GM18507 (cell line): ENCODE measurements at places on chromosomes 6 and 20.
A peak's percentile ranks its signal among the peaks of the same experiment; 100 is the strongest.

DNA sequence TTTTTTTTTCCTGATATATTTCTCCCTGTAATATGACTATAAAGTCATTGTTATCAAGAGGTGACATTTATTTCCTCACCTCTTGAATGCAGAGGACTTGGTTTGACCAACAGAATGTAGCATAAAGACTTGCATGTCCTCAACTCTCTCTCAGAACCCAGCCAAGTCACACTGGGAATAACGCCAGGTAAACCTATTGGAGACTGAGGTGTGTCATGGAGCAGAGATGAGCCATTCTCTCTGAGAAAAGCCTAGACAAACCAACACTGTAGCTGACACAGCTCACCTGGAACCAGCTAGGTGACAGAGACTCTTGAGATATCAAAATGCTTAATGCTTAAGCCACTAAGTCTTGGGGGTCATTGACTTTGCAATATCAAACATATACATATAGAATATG, 533.6 kb downstream of the HAO1 start:
- DNase-seq: no peak

- DNase-seq: no peak
These were observed 145.8 kb downstream of the PLCB4 start for GRCh38 chr20:9214685-9215084.

GRCh38 chr20:40192529-40192928, 496.5 kb downstream of the MAFB start:
- no peak for DNase-seq

GRCh38 chr6:150535151-150535804, 64.4 kb upstream of the PLEKHG1 start:
- no peak for DNase-seq

DNA sequence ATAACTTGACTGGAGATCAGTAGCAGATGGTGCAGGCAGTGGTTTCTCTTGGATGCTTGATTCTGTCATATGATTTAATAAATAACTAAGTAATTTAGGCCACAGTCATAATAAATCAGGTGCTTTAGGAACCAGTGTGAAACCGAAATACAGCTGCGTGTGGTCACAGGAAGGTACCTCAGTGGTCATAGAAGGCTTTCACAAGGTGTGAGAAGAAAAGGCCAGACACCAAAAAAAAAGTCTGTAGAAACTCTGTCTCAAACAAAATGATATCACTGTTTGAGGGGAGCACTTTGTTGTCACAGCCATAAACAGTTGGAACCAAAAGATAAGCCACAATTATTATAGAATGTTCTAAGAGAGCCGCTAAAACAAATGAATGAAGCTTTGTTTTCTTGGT, 56.5 kb downstream of the ARMC2 start:
- DNase-seq: peak; percentile 28

DNA sequence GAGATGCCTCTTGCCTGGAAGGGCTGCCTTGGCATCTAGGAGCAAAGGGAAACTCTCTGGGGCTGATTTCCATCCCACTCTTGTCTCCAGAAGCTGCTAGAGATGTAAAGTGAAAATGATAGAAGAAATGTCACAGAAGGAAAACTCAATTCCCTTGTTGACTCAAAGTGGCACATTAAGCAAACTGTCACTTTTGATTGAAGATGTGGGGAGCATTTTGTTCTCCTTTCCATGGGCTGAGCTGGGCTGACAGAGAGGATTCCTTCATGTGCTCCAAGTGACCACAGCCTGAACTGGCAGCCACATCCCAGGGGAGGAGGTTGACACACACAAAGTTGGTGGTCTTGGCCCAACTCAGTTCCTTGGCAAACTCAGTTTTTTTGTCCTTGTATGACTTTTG, 9.8 kb downstream of the GPR31 start:
- DNase-seq: no peak

- DNase-seq: no peak
These were observed 565.3 kb downstream of the KIF16B start for GRCh38 chr20:16007962-16008361.

DNA sequence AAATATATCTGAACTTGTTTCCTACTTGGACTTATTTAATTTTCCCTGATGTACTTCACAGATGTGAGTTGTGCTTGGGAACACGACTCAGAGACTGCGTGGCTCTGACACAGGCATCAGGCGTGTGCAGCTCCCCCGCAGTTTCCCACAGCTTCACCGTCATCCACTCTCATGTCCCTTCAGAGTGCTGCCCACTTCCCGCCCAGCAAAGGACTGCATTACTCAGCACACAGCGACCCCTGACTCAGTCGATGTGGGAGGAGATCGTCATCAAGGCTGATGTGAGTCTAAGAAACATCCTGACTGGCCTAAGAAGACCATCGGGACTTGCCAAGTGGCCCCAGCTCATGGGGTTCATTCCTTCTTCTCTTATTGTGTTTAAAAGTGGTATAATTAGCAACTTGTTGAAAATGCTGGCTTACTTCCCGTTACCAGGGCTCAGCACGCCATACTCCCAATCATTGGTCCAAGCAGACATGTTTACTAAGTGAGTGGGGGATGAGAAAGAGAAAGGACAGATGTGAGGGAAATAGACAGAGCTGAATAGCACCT, 539.4 kb upstream of the JARID2 start:
- DNase-seq: no peak

- DNase-seq: no peak
These were observed 117.0 kb downstream of the HIVEP2 start for GRCh38 chr6:142827991-142828390.

DNA sequence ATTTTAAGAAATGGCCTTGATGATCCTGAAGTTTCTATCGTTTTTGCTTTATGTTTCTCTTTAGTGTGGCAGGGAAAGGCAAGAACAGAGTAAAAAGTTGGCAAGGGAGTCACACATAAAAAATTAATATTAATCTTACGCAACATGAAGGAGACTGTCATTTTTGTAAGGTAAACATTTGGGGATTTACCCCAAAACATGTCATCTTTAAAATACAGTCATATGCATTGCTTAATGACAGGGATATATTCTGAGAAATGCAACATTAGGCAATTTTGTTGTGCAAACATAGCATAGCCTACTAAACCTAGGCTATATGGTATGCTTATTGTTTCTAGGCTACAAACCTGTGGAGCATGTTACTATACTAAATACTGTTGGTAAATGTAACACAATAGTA, 5.4 kb downstream of the RBL1 start:
- no peak for DNase-seq

- no peak for DNase-seq
These were observed 13.1 kb downstream of the ZNF217 start for GRCh38 chr20:53580376-53581111.

- no peak for DNase-seq
These were observed 214.5 kb upstream of the SASH1 start for GRCh38 chr6:148128014-148128730.

DNA sequence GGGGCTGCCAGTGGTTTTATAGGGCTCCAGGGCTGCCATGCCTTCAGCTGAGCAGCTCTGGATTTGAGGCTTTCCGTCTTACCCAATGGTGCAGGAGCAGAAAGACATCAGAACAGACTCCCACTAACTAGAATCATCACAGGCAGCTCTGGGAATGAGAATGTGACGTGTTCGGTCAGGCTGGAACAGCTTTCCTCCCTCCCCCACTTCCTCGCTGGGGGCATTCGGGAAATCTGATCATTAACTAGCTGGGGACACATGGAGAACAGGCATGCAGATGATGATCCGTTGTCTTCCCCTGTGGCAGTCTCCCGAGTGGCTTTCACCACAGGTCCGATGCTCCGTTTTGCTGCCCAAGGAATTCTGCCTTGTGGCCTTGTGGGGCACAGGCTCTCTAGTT, 5.5 kb upstream of the MTG2 start:
- DNase-seq: no peak

DNA sequence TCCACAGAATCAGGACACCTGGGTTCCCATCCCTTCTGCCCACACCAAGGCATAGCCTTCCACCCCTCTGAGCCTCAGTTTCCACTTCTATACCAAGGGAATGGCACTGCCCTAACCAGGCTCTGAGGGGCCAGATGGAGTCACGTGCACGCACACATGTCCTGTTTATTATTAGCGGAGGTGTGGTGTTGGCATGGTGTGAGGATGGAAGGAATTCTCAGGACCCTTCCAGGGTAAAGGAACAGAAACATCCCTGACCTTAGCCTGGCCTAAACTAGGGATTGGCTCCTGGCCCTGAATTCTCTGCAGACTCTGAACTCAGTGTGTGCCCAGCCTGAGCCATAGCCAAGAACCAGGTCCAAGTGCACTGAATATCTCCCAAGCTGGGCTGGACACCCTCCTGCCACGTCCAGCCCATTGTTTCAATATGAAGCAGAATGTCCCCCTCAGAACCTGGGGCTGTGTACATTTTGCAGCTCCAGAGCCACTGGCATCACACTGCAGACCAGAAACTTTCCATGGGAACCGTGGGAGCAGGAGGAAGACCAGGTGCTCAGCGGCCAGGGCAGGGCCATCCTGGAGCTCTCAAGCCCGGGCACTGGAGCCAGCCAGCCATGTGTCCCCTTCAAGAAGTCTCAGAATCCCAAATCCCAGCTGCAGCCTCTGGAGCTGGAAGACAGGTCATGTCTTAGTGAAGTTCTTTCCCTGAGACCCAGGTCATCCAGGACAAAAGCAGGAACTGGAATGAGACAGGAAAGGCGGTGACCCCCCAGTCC, 208.4 kb downstream of the ANKRD60 start:
- DNase-seq: no peak

DNA sequence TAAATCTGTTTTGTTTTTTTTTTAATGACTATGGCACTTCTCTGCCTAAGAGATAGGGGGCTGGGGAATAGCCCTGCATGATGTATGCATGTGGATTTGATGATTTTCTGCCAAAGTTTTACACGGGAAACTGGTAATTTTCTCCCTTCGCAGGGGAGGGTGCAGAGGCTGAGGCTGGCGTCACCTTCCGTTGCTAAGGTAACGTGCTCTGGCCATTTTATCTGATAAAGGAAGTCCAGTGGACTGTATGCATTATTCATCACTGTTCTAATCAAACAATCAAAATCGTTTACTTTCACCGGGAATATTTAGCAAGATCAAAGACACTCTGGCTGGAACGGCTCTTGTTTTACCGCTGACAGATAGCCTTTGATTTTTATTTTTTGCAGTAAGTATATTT, 789 bp downstream of the PHACTR1 start:
- no peak for DNase-seq

GRCh38 chr6:116533233-116533957, 12.1 kb downstream of the TRAPPC3L start:
- DNase-seq: no peak

DNA sequence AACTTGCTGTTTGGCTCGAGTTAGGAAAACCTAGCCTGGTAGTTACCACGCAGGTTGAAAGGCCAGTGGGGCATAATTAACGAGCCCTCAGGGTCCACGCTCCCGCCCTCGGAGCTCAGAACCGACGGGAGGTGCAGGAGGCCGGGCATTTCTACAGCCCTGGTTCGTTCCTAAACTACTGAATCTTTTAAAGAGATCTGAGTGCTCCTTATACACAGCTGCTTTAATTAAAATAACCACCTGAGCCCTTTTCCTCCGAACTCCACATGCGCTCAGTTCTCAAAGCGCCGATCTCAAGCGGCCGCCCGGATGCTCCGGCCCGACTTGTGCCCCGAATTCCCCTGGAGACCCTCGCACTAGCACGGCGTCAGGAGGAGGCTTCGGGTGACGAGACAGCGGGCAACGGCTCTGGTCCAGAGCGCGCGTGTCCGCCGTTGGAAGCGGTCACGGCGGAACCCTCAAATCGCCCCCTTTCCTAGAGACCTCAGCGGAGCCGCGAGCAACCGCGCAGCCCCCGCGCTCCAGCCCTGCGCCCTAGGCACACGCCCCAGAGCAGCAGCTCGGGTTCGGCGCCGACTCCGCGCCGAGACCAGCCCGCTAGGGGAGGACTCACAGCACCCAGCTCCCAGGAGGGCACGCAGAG, 397 bp downstream of the WDR27 start:
- no peak for DNase-seq

DNA sequence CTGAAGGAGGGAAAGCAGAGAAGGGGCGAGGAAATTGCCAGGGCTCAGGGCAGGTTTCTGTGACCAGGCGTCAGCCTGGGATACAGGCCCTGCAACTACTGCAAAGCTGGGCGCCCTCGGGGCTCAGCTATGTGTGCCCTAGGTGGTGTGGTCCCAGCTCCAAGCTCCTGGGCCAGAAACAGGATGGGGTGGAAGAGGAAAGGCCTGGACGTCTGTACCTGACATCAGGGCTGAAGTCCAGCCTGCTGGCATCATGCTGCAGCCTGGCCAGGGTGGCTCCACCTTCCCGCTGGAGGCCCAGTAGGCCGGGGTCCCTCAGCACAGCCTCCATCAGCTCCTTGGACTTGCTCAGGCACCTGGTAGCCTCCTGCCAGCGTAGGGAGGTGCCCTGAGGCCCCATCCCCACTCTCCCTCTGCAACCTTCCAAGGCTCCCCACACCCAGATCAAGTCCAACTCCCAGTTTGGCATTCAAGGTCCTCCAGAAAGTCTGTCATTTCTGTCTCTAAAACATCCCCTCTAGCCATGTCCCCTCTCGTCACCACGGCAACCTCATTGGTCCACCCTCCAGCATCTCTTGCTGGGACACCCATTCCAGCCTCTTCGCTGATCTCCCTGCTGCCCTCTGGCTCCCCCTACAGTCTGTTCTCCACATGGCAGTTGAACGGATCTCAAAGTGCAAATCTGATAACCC, 38.2 kb downstream of the KIAA1755 start:
- peak; percentile 73 for DNase-seq

DNA sequence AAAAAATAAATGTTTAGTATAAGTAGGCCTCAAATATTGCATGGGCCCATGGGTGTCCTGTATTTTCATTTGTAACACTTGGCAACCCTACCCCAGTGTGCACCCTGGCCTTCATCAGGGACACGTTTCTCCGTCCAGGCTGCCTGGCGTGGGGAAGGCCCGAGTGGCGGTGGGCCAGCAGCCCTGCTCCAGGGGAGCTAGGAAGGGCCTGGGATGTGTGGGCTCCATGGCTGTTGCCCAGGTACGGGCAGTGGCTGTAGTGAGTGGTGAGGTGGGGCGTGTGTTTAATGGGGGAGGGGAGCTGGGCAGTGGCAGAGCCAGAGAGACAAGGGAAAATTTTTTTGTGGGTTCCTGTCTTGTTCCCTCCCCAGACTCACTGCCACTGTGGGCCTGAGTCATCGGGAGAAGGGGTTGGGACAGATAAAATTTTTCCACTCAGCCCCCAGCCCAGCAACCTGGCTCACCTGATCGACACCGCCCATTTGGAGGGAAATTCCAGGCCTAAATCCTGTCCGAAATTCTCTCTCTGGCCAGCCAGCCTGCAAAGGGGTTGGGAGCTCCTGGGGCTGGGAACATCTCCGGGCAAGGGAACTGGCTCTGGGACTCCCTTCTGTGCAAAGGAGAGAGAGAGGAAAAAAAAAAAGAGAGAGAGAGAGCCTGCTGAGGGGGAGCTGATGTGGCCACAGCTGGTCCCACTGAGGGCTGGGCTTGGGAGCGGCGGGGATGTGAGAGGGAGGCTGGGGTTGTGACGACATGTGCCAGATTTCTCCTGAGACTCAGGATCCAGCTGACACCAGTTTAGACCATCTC, 32.5 kb upstream of the VEGFA start:
- no peak for DNase-seq

- DNase-seq: no peak
These were observed 354.1 kb upstream of the ARID1B start for GRCh38 chr6:156423075-156423474.

GRCh38 chr6:6781172-6781872, 192.8 kb downstream of the LY86 start:
- DNase-seq: no peak

- no peak for DNase-seq
These were observed 193.4 kb upstream of the PREP start for GRCh38 chr6:105596284-105596755.

- DNase-seq: no peak
These were observed 96.6 kb upstream of the FKBP1C start for GRCh38 chr6:63114610-63115211.
